EH (cell line): ENCODE measurements at places on chromosomes 5 and 9.

DNA sequence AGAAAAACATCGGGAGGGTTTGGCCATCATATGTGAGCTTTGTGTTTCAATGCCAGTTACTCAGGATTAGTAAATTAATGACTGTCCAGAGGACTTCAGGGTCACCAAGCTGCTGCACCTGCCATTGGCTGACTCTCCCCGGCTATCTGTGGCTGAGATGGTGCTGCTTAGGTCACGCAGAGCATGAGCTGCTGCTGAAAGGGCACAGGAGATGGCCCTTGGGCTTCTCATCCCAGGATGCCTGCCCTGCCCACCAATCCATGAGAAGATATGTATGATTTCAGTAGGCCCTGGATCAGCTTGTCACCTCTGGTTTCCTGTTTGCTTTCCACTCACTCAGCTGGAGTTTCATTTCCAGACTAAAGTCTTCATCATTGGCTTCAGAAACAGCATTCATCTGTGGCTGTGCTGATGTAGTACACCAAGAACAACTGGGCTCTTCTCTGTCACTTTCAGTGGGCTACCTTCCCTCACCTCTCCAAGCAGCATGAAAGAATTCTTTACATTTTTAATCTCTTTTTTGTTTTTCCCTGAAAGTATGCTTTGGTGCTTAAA lies 2.4 kb upstream of the CATSPER3 start:
- no peak for DNase-seq

DNA sequence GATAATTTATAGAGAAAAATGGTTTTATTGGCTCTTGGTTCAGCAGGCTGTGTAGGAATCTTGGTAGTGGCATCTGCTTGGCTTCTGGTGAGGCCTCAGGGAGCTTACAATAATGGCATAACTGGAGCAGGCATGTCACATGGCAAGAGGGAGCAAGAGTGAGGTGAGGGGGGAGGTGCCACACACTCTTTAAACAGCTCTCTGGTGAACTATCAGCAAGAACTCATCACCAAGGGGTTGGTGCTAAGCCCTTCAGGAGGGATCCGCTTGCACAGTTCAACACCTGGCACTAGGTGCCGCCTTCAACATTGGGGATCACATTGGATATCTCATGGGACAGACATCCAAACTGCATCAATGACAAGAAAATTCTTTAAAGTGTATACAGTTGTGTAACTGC lies 10.5 kb downstream of the GPBP1 start:
- no peak for DNase-seq

DNA sequence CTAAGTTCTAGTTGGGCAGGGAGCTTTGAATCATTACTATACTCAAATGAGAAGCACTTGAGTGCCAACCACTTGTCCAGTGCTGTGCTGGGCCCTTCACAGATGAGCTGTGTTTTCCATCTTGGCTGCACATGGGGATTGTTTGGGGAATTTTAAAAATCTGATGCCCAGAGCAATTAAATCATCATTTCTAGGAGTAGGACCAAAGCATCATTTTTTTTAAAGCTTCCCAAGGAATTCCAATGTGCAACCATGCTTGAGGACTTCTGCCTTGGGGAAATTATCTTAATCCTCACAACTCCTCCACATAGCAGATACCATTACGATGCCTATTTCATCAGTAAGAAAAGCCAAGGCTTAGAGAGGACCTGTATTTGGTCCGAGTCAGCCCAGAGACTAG lies 131.4 kb downstream of the TMEM174 start:
- DNase-seq = peak; percentile 63

DNA sequence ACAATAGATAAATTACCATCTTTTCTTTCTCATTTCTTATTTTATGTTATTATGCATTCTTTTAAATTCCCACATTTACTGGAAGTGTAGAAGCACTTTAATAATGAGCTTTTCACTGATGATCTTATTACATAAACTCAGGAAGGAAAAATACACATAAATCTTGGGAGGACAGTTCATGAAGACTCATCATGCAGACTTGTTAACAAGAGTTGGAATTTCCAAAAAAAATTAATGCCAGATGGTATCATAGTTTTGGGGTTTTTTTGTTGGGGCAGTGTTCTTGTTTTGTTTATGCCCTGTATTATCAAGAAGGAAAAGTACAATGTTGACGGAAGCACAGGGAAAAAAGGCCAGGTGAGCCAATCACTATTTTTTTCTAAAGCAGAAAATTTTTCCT lies 35.1 kb downstream of the CEMIP2 start:
- peak; percentile 79 for DNase-seq

- no peak for DNase-seq
Observed at GRCh38 chr9:134275375-134275774, 50.9 kb upstream of the RXRA start.

DNA sequence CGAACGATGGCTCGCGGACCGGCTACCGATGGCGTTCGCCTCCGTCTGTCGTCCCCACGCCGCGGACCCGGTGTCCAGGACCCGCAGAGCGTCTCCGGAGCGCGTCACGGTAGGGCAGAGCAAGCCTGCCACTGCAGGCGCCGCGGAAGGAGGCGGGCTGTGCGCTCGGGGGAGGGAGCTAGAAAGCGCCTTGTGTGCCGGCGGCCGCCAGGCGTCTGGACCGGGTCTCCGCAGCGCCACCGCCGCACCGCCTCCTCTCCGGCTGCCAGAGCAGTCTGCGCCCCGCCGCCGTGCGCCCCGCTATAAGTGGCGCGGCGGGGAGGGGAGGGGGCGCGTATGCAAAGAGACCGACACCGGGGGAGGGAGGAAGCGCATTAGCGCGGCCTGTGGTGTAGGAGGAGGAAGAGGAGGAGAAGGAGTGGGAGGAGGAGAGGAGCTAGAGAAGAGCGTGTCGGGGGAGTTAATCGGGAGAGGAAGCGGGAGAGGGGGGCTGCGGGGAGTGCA lies at the start of gene ENC1:
ENC1 (minus strand) TSS at position 279 of the 504 bp plus-strand sequence. CDS start 4,243 bp downstream, outside the sequence.
- peak; percentile 90 for DNase-seq

GRCh38 chr9:131096269-131097125 lies at the start of gene AIF1L:
Gene AIF1L, plus strand, starts transcription at chr9:131096531. Its CDS starts 99 bp downstream, at chr9:131096630.
- DNase-seq = peak; percentile 12

DNA sequence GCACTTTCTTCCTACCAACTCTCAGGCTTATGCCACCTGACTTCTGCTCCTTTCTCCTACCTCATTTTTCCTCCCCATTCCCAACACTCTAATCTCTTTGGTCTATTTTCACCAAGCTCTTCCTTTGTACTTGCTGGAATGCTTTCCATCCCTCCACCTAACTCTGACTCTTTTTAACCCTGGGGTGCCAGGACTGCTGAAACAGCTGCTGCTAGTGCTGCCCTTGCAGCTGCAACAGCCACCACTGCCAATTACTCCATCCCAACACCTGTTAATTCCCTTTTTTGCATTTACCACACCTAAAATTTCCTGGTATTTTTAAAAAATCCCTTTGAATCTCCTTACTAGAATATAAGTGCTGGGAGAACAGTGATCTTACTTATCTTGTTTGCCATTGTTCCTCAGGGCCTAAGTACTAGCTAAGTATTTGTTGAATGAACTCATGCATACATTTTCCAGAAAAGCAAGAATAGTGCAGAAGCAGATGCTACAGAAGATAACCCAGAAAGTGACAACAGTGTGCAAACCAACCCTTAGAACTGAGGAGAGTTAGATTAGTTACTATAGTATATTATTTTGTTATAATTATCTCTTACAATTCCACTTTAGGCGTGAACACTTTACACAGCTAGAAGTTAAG lies 11.5 kb downstream of the NADK2 start:
- DNase-seq = no peak

GRCh38 chr9:124645274-124645673 lies 125.8 kb downstream of the NR6A1 start:
- no peak for DNase-seq

- peak; percentile 94 for DNase-seq
Observed at GRCh38 chr5:143153332-143154119, 250.0 kb downstream of the NR3C1 start.

DNA sequence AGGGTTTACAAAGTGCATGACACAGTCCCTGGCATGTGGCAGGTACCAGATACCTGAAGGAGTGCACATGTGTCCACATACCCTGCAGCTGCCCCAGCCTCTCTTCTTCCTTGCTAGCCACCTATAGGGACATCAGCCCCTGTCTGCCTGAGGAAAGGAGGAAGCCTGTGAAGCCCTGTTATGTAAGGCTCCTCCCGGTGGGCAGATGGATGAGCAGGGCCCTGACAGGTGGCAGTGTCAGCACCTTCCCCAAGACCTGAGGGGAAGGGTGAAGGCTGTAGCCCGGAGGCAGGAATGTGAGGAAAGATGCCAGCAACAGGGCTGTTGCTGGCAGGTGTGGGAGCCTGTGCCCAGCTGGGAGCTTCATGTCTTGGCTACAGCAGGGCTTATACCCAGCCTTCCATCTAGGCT lies 21.7 kb downstream of the TCF7 start:
- no peak for DNase-seq

DNA sequence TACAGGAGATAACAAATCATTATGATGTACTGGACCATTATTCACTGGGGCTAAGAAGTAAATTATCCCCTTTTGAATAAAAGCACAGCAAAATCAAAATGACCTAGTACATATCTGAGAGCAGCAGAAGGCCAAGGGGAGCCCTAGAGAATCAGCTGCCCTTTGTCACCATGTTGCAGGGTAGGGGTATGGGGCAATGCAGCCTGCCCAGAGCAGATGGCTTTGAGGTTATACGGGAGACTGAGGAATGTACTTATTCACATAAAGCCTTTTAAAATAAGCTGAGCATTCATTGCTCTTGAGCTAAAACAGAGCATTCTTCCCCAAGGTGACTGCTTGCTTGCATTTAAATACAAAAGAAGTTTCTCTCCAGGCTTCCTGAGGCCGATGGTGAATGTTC lies 2.6 kb upstream of the TNFAIP8 start:
- no peak for DNase-seq

- no peak for DNase-seq
Observed at GRCh38 chr5:74975582-74975981, 76.8 kb downstream of the GCNT4 start.

DNA sequence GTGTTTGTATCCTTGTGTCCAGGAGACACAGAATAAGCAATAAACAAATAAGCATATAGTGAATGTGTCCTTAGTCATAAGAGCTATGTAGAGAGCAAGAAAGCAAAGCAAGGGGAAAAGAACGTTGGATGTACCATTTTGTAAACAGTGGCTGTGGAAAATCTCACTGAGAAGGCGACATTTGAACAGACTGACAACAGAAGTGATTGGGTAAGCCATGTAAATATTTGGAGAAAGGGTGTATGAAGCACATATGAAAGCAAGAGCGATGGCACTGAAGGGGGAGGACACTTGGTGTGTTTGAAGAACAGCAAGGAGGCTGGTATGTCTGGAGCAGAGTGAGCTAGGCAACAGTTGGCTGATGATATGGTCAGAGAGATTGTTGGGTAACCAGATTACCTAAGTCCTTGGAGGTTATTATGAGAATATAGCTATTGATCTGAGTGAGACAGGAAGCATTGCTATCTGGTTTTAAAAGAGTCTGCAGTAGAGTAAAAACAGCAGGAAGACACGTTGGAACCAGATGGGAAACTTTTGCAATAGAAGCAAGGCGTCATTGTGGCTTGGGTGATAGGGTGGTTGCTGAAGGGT lies 115.5 kb upstream of the IL7R start:
- DNase-seq = peak; percentile 57

DNA sequence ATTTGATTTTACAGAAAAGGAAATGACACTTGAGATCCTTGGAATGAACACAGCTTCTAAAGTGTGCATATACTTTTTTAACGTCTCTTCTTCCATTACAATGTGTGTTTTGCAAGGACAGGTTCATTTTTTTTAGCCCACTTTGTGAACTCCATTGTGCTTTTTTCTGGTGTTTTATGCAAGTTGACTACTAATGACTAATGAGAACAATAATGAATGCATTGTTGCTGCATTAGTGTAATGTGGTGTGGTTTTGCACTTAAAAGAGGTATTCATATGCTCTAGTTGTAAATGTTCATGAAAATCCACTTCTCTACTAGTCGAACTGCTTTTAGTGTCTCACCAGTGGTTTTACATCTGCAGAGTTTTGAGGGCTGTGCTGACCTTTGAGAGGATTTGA lies 93.6 kb downstream of the UHRF2 start:
- peak; percentile 62 for DNase-seq

- DNase-seq = no peak
Observed at GRCh38 chr9:105218673-105219072, 25.8 kb upstream of the SLC44A1 start.

DNA sequence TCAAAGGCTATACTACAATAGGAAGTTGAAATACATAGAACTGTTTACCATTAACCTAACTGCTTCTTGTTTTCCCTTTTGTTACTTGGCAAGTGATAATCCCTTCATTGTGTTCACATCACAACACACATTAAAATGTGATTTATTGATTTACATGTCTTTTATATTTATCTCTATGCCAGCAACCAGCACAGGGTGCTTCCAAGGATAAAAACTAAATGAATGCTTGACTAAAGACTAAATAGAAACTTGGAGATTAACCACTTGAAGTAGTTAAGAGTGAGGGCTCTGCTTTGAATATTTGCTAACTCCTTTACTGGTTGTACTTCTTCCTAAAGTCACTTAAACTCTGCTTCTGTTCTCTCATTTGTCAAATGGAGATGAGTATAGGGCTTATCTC lies 1730.6 kb downstream of the EFNA5 start:
- DNase-seq = no peak

DNA sequence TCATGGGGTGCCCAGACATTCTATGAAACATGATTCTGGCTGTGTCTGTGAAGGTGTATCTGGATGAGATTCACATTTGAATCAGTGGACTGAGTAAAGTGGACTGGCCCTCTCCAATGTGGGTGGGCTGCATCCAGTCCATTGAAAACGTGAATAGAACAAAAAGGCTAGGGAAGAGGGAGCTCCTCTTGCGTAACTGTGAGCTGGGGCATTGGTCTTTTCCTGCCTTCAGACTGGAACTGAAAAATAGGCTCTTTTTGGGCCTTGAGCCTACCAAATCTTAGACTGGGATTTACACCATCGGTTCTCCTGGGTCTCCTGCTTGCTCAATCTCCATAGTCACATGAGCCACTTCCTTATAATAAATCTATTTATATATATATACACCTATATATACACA lies 170.1 kb downstream of the SPOCK1 start:
- DNase-seq = no peak

DNA sequence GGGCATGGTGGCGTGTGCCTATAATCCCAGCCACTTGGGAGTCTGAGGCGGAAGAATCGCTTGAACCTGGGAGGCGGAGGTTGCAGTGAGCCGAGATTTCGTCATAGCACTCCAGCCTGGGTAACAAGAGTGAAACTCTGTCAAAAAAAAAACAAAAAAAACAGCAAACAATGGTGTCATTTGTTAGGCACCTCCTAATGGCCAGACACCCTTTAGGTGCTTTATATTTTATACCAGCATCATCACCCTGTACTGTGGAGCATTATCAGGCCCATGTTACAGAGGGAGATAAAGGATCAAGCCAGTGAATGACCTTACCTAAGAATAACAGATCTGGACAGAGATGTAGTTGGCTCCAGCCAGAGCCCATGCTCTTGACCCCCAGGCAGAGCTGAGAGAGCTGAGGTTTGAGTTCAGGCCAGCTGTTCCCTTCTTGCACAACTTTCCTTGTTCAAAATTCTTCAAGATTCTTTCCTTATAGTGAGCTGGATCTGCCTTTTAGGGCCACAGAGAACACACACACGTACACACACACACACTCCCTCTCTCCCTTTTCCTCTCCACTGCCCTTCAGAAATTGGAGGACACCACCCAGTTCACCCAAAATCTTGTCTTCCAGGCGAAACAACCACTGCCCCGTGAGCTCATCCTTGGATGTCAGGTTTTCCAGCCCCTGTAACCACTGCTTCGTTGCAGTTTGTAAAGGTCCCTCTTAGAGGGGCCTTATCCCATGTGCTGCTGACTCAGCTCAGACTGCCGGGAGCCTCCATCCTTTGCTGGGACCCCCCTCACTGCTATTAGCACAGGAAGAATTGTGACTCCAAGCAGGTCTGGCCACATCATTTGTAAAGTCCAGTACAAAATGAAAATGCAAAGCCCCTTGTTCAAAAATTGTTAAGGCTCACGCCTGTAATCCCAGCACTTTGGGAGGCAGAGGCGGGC lies 10.4 kb upstream of the PTGES start:
- DNase-seq = peak; percentile 72
